Stimulated activated CD4-positive, alpha-beta T cell treated with anti-CD3 and anti-CD28 coated beads, Interleukin-1b, Interleukin-23, amount 100 ng/mL, for 48 hours (primary cell): ENCODE measurements at places on chromosomes 7 and 10.
A peak's percentile ranks its signal among the peaks of the same experiment; 100 is the strongest.

DNA sequence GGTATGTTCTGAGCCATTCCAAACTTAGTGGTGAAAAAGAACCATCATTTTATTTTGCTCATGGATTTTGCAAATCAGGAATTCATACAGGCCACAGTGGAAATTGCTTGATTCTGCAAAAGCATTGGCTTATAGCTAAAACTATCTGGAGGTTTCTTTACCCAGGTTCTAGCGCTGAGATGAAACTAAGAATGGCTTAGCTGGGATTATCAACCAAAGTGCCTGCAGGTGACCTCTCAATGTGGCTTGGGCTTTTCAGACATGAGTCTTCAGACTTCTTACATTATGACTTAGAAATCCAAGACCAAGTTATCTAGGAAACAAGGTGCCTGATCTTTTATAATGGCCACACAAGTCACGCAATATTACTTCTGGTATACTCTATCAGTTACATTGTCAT is 140.1 kb downstream of the HGF start:
- DNase-seq, result no peak

DNA sequence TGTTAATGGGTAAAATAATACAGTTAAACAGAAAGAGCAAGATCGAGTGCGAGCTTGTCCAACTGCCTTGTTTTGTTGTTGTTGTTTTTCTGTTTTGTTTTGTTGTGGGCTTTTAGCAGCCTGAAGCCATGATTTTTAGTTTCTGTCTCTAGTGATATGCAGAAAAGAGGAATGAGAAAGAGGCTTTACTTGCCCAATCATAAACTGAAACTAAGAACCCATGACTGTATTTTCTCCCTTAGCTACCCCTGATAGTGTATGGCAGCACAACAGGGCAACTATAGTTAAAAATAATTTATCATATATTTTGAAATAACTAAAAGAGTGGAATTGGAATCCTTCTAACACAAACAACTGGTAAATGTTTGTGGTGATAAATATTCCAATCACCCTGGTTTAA is 493.9 kb downstream of the GLRX3 start:
- no peak for DNase-seq

DNA sequence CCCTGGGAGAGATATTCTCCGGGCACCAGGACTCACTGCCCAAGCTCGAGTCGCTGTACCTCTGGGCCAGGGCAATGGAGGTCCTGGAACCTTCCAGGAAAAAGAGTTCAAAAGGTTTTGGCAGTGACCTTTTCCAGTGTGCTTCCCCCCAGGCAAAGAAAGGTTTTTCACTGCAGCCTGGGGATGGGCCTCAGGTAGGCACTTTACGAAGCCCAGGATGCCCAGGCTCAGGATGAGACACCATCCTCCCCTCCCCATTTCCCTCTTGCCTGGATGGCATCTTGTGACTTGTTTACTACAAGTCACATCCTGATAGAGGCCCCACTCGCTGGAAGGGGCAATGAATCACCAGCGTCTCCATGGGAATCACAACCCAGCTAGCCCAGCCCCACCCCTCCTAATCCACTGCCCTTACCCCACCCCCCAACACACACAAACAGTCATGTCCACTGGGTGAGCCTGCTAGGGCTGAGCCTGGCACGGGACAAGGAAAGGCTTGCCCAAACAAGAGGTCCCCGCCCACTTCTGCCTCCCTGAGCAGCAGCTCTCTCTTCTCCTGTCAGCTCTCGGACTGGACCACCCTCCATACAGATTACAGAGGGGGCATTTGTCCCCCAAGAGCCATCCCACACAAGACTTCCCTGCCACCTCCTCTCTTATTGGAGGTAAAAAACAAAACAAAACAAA is 93.8 kb upstream of the SMNDC1 start:
- no peak for DNase-seq

- no peak for DNase-seq
These were observed 479.7 kb downstream of the ATRNL1 start for GRCh38 chr10:115572740-115573455.

DNA sequence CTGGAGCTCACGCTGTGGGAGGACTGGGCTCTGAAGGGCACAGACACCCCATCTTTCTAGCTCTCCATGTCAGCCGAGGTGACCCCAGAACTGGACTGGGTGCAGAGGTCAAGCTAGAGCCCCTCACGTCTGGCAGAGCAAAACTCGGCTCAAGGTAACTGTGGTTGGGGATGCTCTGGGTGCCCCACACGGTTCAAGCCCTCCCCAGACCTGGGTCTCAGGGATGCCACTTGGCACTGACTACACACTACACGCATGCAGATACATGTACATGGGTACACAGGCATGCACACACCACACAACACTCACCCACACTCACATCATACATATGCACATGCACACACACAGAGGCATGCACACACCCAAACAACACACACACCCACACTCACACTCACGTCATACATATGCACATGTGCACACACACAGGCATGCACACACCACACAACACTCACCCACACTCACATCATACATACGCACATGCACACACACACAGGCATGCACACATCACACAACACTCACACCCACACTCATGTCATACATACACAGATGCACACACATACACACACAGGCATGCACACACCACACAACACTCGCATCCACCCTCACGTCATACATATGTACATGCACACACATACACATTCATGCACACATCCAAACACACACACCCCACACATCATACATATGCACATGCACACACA is 219.3 kb downstream of the DNAJB6 start:
- DNase-seq, result no peak

DNA sequence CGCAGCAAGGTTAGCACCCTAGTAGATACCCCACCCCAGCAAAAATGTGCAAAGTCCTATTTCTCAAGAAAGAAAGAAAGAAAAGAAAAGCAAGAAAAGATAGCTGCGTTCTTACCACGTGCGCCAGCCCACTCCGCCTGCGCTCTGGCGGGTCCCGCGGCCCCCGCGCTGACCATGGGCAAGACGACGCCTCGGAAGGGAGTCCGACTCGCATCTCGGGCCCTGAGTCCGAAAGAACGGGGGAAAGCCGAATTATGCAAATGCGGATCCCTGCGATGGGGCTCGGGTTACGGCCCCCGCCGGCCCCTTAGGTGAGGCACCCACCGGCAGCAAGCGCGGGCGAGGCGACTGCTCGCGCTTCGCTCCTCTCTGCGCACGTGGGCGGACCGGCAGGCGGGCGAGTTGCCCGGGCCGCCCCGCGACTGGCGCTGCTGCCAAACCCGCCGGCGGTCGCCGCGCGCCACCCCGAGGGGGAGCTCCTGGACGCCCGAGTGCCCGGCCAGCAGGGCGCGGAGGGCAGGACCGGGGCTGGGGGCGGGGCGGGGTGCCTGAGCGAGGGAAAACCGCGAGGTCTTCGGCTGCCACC is 2.4 kb upstream of the EGR2 start:
- peak; percentile 57 for DNase-seq

DNA sequence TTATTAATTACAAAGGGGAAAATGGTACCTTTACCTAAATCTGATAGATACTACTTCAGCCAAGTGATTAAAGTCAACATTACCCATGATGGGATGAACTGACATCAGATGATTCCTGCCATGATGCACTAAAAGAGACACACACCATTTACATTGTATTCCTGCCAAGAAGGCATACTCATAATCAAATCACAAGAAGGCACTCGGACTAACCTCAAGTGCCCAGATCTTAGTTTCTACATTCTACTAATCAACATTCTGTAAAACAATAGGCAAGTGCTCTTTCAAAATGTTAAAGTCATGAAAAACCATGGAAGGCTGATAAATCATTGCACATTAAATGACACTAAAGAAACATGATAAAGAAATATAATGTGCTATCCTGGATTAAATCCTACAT is 44.4 kb downstream of the SLC35G1 start:
- no peak for DNase-seq

DNA sequence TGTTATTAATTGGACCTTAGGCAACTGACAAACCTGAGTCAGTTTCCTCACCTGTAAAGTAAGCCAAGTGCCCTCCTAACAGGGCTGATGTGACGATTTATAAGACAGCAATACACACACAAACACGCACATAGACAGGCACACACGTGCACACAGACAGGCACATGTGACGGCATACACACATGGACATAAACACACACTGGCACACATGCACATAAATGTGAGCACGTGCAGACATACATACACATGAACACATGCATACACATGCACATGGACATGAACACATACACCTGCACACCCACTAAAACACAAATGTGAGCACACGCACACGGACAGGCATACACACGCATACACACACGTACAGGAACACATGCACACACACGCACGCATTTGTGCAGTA is 148.9 kb downstream of the PRKCQ start:
- no peak for DNase-seq

DNA sequence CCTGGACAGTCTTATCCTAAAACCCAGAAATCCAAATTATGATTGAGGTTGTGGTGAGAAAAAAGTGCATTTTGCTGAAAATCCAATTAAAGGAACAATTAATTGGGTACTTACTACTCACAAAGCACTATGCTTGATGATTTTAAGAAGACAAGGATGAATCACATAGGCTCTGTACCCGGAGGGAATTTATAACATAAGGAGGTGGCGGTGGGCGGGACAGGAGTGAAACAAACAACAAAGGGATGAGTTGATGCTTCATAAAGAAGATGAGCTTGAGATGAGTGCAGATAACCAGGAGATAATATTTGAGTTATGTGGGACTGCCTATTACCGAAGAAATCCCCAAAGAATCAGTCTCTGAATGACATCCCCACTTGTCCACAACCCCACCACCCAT is 171.1 kb upstream of the FZD8 start:
- no peak for DNase-seq

DNA sequence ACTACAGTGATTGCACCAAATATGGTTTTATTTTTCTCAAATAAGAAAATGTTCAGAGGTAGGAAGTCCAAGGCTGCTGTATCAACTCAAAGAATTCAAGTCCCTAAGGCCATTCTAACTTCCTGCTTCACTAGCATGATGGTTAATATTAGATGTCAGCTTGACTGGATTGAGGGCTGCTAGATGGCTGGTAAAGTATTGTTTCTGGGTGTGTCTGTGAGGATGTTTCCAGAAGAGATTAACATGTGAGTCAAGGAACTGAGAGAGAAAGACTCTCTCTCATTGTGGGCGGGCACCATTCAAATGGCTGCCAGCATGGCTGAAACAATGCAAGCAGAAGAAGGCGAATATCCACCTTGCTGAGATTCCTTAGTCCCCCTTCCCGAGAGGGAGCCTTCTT is 77.4 kb upstream of the NRBF2 start:
- DNase-seq, result no peak

GRCh38 chr7:78080811-78081210 is 282.2 kb downstream of the PHTF2 start:
- DNase-seq, result no peak
